ENCODE measurements at places on chromosomes 16 and 17.
A peak's percentile ranks its signal among the peaks of the same experiment; 100 is the strongest.

DNA sequence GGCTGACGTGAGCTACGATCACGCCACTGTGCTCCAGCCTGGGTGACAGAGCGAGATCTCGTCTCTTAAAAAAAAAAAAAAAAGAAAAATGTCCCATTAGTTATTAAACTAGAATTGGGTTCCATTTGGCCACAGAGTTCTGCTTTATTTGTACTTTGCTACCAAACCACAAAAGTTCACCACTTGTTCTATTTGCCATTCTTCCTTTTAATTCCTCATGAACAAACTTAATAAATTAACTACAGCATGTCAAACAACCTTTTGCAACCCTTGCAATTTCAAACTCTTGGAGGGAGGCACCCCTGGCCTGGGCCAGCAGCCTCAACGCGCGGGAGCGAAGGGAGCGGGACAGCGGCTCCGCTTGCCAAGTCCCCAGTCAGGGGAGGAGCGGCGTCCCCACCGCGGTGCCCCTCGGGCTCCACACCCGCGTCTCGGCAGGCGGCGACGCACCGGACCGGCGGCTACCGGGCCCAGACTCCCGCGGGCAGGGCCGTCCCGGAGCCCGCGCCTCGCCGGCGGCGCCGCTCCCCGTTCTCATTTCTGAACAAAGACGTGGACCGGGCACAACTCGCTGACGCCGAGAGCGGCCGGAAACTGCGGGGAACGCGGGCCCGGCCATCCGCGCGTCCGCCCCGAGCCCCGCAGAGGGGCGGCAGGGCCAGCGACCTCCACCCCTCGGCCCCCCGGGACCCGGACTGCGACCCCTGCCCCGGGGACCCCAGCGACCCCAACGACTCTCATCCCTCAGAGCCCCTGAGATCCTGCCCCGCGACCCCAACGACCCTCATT is 775 bp downstream of the CYTH1 start:
- DNase-seq, result peak; percentile 67

GRCh38 chr16:48188449-48189102 is 32.8 kb upstream of the ABCC12 start:
- no peak for DNase-seq

- no peak for DNase-seq
Measured at GRCh38 chr17:40023590-40024292, 8.5 kb downstream of the CSF3 start.

DNA sequence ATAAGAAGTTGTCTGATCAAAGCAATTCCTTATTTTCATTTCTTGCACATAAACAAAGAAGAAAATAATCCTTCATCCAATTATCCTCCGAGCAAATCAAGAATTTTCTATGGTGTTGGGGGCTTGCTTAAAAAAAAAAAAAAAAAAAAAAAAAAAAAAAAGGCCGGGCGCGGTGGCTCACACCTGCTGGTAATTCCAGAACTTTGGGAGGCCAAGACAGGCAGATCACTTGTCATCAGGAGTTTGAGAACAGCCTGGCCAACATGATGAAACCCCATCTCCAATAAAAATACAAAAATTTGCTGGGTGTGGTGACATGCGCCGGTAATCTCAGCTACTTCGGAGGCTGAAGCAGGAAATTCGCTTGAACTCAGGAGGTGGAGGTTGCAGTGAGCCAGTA is 19.3 kb downstream of the CNP start:
- no peak for DNase-seq

DNA sequence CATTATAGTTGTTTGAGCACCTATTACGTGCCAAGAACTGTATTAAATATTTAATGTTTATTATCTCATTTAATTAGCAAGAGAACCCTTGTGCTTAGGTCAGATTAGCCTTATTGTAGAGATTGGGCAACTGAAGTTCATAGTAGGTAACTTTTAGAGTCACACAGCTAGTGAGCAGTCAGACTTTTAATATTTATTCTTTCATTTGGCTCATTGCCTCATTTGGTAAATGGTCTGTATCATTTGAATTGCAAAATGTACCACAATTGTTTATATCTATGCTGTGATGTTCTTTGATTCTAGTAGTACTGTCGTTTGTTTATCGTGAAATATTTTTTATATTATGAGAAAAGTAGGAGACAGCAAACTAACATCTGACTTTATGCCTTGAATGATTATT is 7.6 kb downstream of the CLTC start:
- no peak for DNase-seq

Data from H9 (cell line).